ENCODE measurements at places on chromosomes 1 and 21.

- no peak for DNase-seq
These were observed 465.2 kb downstream of the USP25 start for GRCh38 chr21:16194788-16195537.

DNA sequence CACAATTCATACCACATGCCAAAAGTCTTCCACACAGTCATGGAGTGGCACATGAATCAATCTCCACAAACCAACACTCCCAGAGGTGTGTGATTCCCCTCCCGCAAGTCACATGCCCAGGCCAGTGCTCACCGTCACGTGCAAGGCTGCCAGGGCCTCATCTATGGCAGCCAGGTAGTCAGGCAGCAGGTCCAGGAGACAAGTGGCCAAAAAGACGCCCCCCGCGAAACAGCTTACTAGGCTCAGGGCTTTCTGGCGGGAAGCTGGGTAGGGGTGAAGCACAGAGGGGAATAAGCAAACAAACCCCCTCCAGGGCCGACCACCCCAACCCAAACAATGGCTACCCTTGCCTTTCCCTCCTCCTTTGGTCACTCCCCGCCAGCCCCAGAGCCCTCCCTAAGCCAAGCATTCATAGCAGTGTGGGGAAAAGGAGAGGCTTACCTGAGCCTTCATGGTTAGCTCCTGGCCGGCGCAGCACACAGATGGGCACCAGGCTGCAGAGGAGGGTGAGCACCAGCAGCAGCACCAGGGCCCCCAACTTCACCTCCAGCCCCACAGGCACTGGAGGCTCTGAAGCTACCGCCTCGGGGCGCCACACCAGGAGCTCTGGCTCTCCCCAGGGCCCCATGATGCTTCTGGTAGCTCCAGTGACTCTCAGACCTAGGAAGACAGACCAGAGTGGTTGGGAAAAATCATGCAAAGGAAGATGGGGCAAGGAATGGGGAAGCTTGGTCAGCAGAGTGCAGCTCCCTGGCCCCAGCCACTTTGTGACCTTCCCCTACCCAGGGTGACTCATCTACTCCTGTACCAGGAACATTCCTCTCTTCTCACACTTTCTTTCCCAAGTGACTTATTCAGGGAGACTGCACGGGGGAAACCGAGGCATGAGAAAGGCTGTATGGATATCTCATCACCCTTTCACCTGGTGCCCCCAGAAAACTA lies 978 bp downstream of the SLC39A1 start:
- no peak for DNase-seq

DNA sequence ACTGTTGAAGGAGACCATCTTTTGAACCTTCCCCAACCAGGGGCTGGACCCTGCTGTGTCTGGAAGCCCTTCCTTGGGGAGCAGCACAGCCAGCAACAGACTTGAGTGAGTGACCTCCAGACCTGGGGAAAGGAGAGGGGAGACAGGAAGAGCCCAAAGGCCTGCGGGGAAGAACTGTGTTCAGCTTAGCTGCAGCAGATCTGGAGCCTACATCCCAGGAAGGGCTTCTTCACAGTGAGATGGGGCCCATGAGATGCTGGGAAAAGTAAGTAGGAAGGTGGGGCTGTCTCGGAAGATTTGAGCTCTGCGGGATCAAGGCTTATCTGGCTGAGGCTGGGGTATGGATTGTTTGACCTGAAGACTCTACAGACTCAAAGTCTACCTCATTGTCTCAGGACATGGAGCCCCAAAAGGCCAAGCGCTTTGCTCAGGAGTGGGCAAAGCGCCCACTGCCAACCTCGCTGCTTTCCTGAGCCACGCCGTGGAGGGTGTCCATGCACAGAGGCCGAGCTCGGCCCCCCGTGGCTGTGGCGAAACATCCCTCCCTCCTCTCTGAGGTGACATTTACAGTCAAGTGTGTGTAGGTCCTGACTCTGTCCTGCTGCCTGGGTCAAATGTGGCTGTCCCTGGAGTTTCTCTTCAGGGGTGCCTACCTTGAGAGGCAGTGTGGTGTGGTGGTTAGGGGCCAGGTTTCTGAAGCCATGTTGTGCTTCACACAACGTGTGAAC lies 24.5 kb downstream of the SPOCD1 start:
- no peak for DNase-seq

GRCh38 chr1:101238681-101239094 lies 1.9 kb downstream of the S1PR1 start:
- peak; percentile 73 for DNase-seq

GRCh38 chr21:28776251-28776650 lies 216.4 kb downstream of the LTN1 start:
- peak; percentile 23 for DNase-seq

DNA sequence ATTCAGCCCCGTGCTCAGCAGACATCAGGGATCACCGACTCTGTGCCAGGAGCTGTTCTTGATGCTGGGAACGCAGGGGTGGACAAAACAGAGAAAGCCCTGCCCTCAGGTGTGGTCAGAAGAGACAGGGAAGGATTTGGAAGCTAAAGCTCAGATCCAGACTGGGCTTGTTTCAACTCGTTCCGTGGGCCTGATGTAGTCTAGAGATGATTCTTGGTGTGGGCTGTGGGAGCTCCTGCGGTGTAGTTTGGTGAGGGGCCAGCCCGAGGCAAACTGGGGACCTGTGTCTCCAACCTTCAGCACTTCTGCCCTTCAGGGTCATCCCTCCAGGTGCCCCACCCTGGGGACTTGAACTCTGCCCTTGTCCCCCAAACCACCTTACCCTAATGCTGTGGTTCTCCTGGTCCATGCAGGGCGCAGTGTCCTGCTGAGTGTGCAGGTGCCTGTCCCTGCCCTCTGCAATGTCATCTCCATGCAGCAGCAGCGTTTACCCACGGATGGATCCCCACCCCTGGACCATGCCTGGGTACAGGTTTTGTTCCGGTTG lies 17.3 kb upstream of the ABCG1 start:
- no peak for DNase-seq

DNA sequence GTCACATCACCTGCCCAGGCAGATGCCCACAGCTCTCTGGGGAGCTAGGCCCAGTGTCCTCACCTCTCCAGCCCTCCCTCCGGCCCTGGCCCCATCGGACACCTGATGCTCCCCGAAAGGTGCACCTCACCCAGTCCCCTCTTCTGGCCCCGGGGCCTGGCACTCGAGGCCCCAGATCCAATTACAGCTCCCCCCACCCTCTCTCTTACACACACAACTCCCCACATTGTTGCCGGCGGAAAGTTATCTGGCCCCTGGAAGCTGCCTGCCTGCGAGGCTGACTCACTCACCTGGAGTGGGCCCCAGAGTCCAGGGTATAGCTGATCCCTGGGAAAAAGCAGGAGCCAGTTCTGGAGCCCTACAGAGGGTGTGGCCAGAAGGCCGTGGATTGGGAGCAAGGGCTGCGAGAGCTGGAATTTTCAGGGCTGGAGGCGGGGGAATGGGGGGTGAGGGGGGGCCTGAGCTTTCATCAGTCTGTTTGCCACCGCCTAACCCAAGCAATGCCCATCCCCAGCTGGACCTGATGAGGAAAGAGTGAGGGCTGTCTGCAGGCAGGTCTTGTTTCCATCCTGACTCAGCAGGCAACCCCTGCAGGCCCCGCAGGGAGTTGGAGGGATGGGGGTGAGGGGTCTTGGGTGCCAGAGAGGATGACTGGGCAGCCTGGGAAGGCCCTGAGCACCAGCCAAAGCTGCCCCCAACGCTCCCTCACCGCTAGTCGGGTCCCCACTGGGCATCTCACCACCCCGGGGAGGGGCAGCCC lies 948 bp downstream of the FBXO2 start:
- no peak for DNase-seq

- no peak for DNase-seq
These were observed 26.0 kb upstream of the BCL9 start for GRCh38 chr1:147515045-147515869.

DNA sequence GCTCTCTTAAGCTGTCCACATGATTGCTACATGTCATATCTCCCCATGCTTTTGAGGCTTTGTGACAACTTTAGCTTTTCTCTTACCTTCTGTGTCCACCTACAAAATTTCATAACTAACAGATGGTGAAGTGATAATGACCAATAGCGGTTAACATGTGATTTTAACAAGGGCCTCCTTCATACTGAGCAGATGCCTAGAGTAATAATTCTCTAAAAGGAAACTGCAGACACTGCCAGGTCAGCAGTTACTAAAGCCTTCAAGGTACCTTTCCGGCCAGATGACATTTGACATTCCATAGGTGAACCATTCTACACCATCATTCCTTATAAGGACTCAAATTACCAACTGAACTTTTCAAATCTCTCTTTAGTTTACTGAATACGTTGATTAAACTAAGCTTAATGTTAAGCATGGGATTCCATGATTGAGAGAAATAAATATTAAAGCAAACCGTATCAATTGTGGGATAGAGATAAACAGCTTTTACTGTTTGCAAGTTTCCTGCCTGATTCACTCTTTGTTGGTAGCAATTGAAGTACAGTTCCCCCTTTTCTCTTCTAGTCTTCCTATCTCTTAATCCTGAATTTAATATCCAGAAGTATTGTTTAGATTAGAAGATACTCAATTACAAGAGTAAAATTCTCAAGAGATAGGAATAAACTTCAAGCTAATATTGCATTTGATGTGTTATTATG lies 205.1 kb downstream of the PLA2G4A start:
- DNase-seq: no peak

DNA sequence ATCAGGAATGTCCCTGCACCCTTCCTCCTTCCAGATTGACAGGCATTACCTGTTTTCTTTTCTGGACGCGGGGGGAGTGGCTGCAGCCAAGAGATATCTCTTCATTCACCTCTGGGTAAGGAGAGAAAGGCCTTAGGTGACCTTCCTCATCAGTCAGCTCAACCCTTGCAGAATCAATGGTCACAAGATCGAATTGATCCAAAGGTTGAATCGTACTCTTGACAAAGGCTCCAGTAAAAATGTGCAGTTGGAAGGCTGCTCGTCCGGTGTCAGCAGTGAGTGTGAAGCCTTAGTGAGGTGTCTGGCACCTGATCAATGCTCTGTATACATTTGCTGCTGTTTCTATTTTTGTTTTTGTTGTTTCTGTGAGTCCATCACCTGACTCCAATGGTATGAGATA lies 282.6 kb upstream of the AJAP1 start:
- DNase-seq: no peak

DNA sequence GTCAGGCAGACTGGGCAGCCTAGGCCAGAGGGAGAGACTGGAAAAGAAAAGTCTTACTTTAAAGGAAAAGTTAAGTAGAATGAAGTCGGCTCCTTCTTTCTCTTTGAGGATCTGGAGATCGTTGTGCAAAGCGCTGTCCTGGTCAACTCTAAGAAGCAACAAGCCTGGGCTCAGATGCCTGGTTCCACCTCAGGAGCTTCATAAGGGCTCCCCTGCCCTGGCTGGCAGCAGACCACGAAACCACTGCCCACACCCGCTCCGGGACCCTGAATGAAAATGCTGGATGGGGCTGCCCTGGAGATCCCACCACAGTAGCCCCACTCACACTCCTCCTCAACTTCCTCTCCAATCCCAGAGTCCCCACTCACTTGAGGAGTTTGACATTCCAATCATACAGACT lies 6.4 kb downstream of the UBE2Q1 start:
- DNase-seq: no peak

- DNase-seq: peak; percentile 43
These were observed 56.8 kb downstream of the ZBTB17 start for GRCh38 chr1:15918962-15919715.

DNA sequence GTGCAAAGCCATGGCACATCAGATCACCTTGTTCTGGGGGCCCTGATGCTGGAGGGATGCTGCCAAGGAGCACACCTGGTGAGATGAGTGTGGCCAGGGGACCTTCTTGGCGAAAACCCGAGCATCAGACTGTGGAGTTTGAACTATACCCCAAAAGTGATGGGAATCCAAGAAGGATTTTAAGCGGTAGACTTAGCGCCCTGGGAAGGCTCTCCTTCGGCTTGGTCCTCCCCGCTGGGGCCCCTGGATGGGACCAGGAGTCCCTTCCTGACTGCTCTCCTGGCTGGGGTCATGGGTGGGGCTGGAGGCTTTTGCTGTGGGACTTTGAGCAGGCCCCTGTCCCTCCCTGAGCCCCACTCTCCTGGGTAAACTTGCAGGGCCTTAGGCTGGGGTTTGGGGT lies 10.5 kb downstream of the ZNF362 start:
- no peak for DNase-seq

- DNase-seq: no peak
These were observed 1006.9 kb upstream of the PRMT6 start for GRCh38 chr1:106049595-106049994.

DNA sequence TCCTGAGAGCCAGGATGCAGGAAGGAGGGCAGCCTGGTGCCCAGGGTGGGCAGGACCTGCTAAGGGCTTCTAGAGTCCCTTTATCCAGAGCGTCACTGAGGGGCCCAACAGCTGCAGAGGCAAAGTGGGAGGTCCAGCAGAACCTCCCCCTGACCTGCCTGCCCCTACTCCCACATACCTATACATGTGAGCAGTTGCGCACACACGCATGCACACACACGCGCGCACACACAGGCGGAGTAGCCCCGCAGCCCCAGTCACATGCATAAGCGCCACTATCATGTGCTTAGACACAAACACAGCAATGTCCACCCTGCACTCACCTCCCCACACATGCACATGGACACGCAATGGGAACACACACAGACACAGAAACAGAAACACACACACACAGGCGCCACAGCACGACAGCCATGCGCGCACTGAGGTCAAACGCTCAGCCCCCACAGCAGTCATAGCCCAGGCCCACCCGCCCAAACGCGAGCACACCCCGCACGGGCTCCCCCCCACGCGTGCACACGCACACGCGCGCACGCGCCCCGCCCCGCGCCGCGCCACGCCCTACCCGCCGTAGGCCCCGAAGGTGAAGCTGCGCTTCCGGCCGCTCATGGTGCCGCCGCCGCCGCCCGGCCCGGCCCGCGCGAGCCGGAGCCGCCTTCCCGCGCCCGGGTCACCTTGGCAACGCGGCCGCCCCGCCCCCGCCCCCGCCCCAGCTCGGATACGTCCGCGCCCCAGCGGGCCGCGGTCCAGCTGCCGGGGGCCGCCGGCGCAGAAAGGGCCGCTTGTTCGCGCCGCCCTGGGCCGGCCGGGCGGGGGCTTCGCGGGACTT lies 17.7 kb downstream of the RAP1GAP start:
- DNase-seq: no peak

- DNase-seq: no peak
These were observed 41.3 kb downstream of the PPP2R5A start for GRCh38 chr1:212326541-212326940.

DNA sequence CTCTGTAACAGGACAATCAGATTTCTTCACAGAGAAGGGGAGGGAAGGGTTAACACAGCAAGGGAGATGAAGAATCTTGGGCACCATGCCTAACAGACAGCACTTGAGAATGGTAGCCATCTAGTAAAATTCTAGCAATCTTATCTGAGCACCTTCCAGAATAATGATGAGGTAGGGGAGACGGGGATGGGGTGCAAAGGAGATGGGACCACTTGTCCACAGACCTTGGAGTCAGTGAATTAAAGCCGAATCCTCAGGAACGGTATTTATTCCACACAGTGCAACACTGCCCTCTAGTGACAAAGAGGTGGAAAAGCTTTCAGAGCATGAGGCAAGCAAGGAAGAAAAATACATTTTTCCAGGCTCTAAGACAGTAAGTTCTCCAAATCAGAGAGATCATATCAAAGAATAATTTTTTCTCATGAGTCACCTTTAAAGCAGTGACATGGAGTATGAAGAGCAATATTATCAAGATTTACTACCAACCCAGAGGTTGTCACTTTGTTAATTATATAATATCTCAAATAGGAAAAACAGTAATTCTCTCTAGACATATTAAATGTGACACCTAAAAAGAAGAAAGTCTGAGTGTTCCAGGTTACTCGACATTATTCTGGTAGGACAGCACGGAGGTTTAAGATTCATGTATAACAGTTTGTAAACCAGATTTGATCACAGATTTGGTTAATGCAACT lies 43.3 kb upstream of the LPAR3 start:
- DNase-seq: no peak

All from stimulated activated CD4-positive, alpha-beta T cell treated with anti-CD3 and anti-CD28 coated beads, Interleukin-12 subunit alpha, Interleukin-12 subunit beta, amount 100 ng/mL, for 24 hours (primary cell).